ENCODE measurements at places on chromosomes 5 and 9. TPM values are rescaled to one million over a fixed set of nuclear protein-coding genes. Genes with fewer than 3 reads are reported as not detected.

GRCh38 chr5:127292030-127292735 is 1.6 kb downstream of the MEGF10 start:
- no peak for DNase-seq

DNA sequence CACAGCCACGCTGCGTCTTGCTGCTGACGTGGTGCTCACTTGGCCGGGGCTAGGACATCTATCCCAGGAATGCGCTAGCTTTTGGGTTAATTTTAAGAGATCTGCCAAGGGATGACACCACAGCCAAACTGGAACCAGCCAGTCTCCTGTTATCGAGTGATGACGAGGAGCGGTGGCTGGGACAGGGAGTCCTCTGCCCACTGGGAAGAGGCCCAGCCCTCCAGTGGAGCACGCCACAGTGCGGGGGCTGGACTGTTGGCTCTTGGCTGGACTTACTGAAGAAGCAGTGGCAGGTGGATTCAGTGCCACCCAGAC is 55.1 kb upstream of the PHYKPL start:
- DNase-seq = no peak

DNA sequence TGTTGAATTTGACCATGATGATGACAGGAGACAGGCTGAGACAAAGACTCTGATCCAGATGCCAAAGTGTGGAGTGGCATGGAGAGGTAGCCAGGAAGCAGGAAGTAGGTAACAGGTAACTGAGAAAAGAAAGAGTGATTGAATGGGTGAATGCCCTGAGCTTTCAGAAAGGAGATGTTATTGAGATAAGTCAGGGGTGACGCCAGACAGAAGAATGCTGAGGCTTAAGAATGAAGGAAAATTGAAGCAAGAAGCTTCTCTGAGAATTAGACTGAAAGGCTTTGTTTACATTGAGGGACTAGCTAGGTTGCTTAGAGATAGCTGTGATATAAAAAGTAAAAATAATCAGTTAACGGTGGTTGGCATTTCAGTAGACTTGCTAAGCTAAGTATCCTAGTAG is 165.7 kb downstream of the PSAT1 start:
- no peak for DNase-seq

DNA sequence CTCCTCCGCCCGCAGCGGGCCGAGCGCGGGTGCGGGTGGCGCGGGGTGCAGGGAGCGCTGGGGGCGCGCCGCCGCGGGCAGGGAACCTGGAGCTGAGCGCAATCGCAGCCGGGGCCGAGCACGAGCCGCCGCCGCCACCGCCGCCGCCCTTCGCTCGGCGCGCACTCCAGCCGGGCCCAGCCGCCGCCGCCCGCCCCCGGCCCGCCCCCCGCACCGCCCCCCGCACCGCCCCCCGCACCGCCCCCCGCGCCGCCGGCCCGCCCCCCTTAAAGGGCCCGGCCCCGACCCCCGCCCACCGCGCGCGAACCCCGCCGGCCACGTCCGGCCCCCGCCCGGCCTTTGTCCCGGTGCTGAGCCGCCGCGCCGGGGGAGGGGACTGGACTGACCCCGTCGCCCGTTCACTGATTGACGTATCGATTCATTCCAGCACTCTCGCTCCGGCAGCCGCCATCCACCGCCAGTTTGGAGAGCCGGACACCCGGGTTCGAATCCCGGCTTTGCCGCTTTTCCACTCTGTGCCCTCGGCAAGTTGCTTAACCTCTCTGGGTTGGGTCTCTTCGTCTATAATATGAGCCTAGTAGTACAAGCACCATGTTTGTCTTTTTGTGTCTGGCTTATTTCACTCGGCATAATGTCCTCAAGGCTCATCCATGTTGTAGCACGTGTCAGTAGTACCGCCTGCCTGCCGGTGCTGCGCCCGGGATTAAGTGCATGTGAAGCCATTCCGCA is at the start of gene SH3PXD2B:
Gene SH3PXD2B, minus strand, starts transcription at position 168 of the 729 bp plus-strand sequence. CDS start 173 bp downstream, outside the sequence.
- peak; percentile 45 for DNase-seq

PCDHA5 gene
- total RNA-seq = not detected

LRRC19 gene
- total RNA-seq = not detected

SPATA31A6 gene
- total RNA-seq = not detected
